Adrenal gland (tissue), 19 donors: ENCODE measurements at places on chromosomes 7 and 10.

DNA sequence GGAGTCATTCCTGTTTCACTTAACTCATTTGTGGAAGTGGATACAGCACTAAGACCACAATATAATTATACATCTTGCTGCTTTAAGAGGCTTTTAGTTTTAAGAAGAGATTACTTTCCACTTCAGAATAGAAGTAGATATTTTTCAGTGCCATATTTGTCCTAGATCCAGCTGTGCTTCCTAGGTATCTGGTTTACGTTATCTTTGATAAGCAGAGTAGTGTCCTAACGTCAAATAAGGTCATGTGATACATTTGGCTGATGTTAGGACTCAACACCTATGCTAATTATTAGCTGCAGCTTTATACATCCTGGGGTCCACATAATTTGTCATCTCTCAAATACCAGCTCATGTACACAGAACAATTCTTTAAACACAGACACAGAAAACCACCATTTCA is 196.2 kb upstream of the SMIM30 start:
- DNase-seq = no peak

DNA sequence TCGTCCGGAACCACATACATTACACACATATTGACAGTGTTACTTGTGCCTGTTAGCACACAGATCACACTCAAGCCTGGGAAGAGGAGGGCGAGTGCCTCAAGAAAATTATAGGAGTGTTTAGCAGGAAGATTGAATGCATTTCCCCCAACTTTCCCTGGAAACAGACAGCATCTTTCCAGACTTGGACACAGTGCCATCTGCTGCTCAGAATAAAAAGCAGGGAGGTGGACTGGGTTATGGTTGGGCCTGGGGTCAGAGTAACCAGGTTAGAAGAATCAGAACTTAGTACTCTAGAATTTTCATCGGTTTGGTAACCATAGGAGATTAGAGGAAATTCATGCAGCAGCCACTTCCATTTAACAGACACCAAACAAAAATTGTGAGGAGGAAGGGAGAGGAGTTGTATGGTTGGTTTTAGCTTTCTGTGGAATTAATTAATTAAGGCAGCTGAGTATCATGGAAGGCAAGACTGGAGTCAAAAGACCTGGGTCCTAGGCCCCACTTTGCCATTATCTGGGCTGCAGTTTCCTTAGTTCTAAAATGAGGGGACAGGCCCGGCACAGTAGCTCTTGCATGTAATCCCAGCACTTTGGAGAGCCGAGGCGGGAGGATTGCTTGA is 43.4 kb upstream of the OPTN start:
- no peak for DNase-seq

GRCh38 chr10:89047397-89047796 is 56.8 kb downstream of the FAS start:
- DNase-seq = no peak

DNA sequence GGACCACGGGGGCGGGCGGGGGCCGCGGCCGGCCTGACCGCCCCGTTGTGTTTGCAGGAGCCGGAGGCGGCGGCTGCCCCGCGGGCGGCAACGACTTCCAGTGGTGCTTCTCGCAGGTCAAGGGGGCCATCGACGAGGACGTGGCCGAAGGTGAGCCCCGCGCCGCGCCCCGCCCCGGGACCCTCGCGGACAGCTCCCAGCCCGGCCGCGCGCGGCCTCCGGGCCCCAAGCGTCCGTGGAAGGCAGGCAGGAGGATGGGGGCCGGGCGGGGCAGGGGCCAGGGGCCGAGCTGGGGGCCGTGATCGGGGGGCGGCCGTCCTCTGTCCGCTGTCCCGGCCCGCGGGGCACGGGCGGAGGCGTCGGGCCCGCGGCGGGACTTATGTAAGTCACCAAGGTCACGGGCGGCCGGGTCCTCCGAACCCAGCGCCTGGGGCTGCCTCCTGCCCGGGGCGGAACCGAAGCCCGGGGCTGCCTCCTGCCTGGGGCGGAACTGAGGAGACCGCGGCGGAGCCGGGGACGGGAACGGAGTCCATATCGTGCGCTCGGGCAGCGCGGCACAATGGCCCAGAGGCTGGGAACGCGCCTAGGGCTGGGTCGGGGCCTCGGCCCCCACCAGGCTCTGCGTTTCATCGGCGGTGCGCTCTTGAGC is 497 bp downstream of the PPP2R2D start:
- DNase-seq = peak; percentile 79

- no peak for DNase-seq
Observed at GRCh38 chr7:126529254-126529653, 723.5 kb downstream of the GRM8 start.

- DNase-seq = no peak
Observed at GRCh38 chr7:77339726-77340125, 76.4 kb downstream of the GSAP start.

GRCh38 chr7:34109936-34110780 is 204.8 kb downstream of the BMPER start:
- DNase-seq = no peak

- DNase-seq = no peak
Observed at GRCh38 chr7:151794508-151795167, 82.3 kb downstream of the PRKAG2 start.

- no peak for DNase-seq
Observed at GRCh38 chr7:9192969-9193368, 759.6 kb downstream of the NXPH1 start.

DNA sequence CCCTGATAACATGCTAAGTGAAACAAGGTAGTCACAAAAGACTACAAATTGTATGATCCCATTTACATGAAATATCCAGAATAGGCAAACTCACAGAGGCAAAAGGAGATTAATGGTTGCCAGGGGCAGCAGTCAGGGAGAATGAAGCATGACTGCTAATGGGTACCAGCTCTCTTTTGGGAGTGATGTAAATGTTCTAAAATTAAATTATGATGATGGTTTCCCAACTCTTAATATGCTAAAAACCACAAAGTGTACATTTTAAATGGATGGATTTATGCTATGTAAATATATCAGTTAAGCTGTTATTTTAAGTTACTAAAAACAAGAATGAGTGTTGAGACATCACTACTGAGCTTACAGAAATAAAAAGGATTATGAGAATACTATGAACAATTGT is 12.6 kb downstream of the CYP51A1 start:
- DNase-seq = no peak

GRCh38 chr7:110835849-110836248 is 255.1 kb upstream of the LRRN3 start:
- no peak for DNase-seq

DNA sequence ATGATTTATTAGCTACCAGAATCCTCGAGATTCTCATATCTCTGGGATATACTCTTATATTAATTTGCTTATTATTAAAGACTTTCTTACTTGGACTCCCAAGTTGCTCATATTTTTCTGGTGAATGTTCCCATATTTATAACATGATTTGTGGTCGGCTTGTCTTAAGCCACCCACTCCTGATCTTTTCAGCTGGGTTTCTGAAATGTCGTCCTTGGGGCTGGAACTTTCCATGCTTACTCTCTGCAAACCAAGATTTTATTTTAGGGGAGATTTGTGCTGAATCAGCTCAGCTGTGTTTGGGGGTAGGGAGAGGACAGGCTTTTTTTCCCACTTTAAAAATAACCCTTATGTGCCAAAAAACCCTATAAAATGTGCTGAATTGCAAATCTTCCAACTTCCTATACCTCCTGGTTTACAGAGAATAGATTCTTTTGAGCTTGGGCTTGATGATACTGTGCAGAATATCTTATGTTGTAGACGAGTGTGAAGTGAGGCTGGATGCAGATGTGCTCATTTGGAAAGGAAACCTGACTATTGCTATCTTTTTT is 162.1 kb downstream of the SND1 start:
- no peak for DNase-seq

DNA sequence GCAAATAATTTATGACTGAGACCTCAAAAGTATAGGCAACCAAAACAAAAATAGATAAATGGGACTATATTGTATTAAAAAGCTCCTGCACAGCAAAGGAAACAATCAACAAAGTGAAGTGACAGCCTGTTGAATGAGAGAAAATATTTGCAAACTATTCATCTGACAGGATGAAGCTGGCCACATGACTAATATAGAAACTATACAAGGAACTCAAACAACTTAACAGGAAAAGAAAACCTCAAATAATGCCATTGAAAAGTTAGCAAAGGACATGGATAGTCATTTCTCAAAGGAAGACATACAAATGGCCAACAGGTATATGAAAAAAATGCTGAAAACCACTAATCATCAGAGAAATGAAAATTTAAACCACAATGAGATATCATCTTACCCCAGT is 245.1 kb downstream of the STK31 start:
- no peak for DNase-seq

GRCh38 chr10:131560706-131561355 is 249.3 kb upstream of the TCERG1L start:
- DNase-seq = no peak

DNA sequence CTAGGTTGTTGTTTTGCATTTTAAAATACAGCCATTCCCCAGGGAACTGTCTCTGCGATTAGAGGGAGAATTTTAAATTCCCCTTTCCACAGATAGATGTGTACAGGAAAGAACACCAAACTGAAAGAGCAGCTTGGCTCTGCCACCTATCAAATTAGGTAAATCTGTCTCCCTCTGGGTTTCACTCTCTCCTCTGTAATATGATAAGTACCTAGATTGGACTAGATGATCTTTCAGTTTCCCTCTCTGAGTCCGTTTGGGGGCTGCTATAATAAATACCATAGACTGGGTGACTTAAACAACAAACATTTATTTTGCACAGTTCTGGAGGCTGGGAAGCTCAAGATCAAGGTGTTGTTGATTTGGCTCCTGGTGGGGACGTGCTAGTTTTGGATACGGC is 186.0 kb downstream of the KIF20B start:
- DNase-seq = no peak
